NCI-H1694 treated with DMSO at 0.1 percent for 48 hours (cell line): ENCODE measurements at places on chromosomes 1 and 21.
A peak's percentile ranks its signal among the peaks of the same experiment; 100 is the strongest.

DNA sequence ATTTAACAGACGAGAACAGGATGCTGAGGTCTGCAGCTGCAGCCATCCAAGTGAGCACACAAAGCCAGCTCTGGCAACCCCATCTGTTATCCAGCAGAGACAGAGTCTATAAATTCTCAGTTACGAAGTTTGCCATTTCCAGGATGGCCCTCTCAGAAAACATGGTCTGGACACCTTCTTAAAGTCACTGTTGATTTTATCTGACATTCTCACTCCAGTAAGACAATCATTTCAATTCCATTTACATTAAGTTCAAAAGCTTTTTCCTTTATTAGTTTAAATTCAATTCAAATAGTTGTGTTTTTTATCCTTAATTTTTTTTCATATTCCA, 125.5 kb downstream of the DMRTB1 start:
- peak; percentile 64 for DNase-seq

GRCh38 chr1:61152066-61152465, 69.7 kb downstream of the NFIA start:
- DNase-seq = no peak

- DNase-seq = peak; percentile 36
These were observed 23.3 kb downstream of the CYP2J2 start for GRCh38 chr1:59903141-59903754.

- DNase-seq = peak; percentile 81
These were observed 76.6 kb upstream of the HOOK1 start for GRCh38 chr1:59738152-59738551.

DNA sequence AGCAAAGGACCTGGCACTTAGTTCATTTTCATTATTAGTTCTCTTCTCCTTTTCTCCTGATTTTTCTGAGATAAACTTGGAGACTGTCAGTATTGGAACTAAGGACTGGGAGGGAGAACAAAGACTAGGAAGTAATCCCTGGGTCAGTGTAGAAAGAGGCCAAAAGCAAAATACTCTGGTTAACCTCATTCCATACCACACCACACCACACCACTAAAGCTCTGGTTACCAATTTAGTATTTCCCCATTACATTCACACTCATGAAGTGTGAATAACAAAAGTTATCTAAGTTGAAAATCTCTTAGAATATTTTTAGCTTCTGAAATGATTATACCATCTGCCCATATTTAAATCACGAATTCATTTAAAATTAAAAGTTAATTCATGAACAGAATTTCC, 68.9 kb upstream of the DMRTA2 start:
- DNase-seq = no peak

DNA sequence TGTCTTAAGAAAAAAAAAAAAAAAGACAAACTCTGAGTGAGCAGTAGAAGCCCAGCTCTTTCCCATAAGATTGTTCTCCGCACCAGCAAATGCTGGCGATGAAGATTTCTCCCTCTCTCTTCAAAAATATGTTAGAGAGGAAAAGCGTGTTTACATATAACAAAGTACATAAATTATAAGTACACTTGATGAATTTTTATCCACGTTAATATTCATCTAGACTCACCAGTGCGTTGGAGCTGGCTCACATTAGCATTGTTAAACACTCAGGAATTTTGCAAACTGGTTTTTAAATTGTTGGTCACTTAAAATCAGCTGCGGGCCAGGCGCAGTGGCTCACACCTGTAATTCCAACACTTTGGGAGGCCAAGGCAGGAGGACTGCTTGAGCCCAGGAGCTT, 56.0 kb downstream of the RUNX3 start:
- no peak for DNase-seq

- DNase-seq = no peak
These were observed 46.4 kb downstream of the NUAK2 start for GRCh38 chr1:205275133-205275532.

DNA sequence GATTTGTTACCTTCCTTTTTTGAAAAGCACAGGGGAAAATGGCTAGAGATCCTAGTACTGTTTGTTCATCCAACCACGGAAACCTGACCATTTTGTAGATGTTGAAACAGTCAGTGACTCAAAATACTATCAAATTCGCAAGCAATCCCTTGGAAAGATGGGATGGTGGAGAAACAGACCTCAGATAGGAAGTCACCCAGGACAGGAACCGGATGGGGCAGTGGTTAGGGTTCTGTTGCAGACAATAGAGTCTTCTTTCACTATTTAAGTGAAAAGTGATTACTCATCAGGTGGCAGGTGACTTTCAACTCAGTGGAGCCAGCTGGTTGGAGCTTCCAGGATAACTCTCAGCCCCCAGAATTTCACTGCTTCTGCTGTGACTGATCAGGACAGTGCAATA, 17.0 kb downstream of the LHX4 start:
- no peak for DNase-seq

DNA sequence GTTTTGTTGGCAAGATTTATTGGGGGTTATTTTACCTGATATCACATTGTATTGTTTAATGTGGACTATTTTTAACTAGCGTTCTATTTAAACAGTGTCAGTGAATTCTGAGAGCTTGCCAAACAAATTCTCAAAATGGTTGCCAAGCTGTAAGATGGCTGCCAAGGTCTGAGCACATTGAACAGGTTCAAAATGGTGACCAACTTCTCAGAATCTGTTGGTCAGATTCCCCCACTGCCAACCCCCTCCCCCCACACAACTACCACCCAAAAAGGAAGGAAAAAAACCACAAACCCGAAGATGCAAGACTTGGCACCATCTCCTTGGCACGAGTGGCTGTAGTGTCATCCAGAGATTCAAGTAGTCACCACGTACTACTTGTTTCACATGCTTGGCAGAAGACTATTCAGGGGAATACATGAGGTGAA, 159.1 kb downstream of the NFIA start:
- no peak for DNase-seq

GRCh38 chr1:27011058-27011764, 1.4 kb downstream of the TENT5B start:
- DNase-seq = no peak

- DNase-seq = no peak
These were observed 38.3 kb downstream of the NEXN start for GRCh38 chr1:77926561-77927357.

GRCh38 chr1:70617728-70618127, 206.7 kb downstream of the CTH start:
- DNase-seq = no peak

DNA sequence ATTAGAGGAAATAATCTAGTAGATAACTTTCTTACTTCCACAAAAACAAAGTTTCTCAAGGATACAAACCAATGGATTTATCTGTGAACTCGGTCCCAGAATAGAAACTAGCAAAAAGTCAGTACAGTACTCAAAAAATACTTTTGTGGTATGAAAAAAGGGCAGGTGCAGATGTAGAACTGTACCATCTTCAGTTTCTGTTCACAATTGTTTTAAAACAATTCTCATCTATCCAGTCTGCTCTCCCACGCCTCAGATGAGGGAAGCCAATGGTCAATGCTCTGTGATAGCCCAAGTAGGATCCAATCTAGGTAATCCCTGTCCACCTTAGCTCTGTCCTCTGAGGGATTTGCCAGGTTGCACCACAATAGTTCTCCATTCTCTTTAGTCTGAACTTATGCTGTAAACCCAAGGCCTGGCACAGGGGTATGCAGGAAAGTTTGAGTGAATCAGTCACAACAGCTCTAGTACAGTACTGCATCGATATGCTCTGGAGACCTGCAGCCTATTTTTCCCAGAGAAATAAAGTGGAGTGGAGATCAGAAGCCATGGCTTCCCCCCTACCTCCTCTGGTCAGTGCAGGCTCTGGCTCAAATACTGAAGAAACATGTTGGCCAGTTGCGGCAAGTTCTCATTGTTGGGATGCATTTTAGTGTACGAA, 1.4 kb downstream of the KTI12 start:
- DNase-seq = no peak

DNA sequence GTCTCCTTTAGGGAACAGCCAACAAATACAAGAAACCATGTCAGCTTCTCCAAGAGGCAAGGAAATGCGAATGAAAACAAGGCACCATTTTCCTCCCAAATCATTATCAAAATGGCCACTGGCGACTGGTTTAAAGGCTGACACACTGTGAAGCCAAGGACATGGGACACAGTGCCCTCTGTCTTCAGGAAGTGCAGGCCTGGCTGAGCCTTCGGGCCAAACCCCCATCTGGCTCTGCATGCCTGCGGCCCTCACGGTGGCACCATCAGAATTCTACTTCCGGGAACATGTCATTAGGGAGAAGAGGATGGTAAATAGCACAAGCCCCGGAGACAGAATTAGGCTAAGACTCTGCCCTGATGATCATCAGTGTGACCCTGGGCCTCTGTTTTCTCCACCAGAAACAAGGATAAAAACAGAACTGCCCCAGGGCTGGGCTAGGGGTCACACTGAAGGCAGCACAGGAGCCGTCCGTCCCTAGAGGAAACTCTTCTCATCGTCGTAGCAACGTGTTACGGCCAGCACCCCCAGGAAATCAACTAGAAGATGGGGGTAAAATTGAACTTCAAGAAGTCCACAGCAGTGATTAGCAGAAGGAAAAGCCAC, 103.5 kb downstream of the NPHP4 start:
- DNase-seq = no peak

GRCh38 chr1:29260531-29260930, 24.2 kb downstream of the PTPRU start:
- no peak for DNase-seq

DNA sequence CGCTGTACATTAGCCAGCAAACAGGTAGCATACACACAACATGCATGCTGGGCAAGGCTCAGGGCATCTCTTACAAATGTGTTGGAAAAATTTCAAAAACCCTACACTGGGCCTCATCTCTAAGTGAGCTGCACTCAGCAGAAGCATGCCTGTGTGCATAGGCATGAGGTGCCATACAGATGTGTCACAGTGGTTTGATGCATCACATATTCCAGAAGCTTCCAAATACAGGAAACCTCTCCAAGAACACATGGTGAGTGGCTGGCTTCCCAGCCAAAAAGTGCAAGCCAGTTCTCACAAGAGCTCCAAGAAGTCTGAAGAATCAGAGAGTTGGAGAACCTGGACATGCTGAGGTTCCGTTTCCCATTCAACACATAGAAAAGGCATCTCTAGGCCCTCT, 58.3 kb downstream of the CD46 start:
- DNase-seq = no peak

DNA sequence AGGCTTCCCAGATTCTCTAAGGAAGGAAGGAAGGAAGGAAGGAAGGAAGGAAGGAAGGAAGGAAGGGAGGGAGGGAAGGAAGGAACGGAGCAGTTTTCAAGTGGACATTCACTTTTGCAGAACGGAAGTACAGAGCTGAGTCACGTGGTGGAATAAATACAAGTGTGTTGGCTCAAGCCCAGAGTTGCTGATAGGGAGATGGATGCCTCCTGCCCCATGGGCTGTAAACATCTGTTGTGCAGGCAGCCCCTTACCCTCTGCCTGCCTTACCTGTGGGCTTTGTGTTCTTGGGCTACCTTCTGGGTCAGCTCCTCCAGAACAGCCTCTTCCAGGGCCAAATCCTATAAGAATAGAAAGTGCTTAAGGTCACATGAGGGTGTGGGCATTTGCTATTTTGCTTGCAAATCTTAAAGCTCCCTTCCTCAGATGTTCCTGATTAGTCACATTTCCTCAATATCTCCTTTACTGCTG, 121.7 kb downstream of the SMYD2 start:
- DNase-seq = no peak

DNA sequence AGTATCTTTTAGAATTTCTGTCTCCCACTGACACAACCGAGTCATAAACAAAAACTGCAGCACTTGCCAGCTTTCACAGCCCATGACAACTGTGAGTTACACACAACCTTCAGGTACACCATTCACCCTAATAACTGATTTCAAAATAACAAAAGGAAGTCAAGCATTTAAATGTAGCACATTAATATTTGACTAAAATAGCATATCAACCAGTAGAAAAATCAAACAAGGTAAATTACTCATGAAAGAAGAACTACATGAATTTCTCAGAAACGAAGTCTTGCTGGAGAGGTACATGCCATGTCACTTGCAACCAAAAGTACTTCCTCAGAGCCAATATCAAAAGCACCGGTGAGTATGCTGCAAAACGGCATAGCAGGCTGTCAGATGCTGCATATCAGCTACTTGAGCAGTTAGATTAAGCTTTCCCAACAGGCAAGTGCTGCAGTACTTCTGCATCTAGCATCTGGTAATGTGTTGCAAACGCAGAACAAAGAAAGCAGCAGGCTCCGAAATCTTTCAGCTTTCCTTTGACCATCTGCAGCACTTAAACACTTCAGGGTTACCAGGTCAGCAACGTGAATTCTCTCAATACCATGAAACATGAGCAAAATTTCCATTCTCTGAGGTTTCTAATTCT, 223.2 kb downstream of the SMYD3 start:
- no peak for DNase-seq

DNA sequence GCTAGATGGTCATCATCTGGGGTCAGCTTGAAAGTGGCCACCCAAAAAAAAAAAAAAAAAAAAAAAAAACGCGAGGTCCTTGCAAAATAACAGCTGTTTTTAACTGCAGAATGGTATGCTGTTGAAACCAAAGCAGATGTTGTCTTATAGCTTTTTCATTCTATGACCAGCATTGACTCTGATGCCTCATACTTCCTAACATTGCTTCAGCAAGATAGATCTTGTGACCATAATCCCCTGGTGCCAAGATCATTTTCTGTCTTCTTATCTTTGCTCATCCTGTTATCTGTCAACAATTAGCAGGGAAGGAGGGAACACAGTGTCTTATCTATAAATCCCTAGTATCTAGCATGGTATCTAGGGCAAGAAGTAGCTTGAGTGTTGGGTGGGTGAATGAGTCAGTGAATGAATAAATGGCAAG, 181.5 kb downstream of the PLPP3 start:
- DNase-seq = no peak

DNA sequence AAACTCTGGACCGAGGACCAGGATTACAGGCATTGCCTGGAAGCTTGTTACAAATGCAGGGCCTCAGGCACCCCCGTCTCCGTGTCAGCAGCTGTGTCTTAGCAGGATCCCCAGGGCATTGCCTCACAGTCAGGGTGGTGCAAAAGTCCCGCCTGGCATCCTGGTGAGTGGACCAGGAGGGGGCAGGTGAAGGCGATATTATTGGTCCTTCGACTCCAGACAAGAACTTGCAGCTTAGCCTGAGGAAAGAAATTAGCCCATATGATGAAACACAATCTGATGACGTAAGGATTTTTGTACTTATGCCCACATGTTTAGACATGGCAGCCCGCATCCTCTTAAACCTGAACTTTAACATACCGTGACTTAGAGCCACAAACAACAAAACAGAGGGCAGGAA, 40.8 kb downstream of the RSPH1 start:
- DNase-seq = no peak

- DNase-seq = no peak
These were observed 17.5 kb downstream of the B3GALT5 start for GRCh38 chr21:39630191-39630591.
